ENCODE measurements at places on chromosomes 7 and 10.

GRCh38 chr7:151382079-151382885 lies 27.6 kb downstream of the WDR86 start:
- peaks cover 20% of the 10 kb centered on the region for H3K4me1 ChIP-seq
- no peak for DNase-seq
- H3K4me3 ChIP-seq = peak overlapping the region; percentile 19
- no peaks in the 10 kb centered on the region for H3K27me3 ChIP-seq
- no peak overlapping the region for H3K27ac ChIP-seq

DNA sequence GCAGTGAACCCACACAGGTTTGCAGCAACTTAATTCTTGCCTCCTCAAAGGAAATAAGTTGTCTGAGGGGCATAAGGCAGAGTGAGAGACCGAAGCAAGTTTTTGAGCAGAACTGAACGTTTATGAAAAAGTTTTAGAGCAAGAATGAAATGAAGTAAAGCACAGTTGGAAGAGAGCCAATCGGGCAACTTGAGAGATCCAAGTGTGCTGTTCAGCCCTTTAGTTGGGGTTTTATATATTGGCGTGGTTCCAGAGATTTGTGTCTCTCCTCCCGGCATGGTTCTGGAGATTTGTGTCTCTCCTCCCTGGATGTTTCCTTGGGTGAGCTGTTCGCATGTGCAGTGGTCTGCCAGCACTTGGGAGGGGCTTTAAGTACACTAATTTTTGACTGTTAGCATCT lies 141.4 kb upstream of the DGKB start:
- no peaks in the 10 kb centered on the region for H3K27me3 ChIP-seq
- H3K4me1 ChIP-seq = no peaks in the 10 kb centered on the region
- no peaks in the 10 kb centered on the region for H3K36me3 ChIP-seq
- DNase-seq = no peak
- H3K4me3 ChIP-seq = no peak overlapping the region

GRCh38 chr7:139722604-139723003 lies 55.2 kb downstream of the HIPK2 start:
- no peak overlapping the region for H3K4me3 ChIP-seq
- no peak for DNase-seq
- H3K27ac ChIP-seq = no peak overlapping the region
- no peaks in the 10 kb centered on the region for H3K27me3 ChIP-seq

GRCh38 chr7:1554333-1555045 lies 1.5 kb downstream of the TMEM184A start:
- H3K27me3 ChIP-seq = no peaks in the 10 kb centered on the region
- peak overlapping the region; percentile 93 for H3K27ac ChIP-seq
- no peak for DNase-seq

DNA sequence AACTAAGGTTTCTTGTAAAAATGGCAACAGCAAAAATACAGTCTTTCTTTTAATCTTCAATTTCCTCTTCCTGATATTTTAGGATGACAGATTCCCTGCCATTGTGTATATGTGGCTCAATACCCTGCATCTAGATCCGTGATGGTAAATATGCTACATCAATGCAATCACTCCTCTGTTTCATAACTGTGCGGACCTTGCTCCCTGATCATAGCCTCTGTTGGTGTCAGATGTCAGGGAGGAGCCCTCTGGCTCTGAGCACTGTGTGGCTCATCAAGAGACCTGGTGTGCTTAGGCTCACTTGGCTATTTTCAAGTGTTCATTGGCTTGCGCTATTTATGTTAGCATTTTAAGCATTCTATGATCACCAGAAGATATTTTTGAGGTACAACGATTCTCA lies 33.0 kb upstream of the AGR3 start:
- peaks cover 44% of the 10 kb centered on the region for H3K27me3 ChIP-seq
- H3K4me1 ChIP-seq = peaks cover 6% of the 10 kb centered on the region
- H3K4me3 ChIP-seq = no peak overlapping the region
- H3K36me3 ChIP-seq = no peaks in the 10 kb centered on the region
- no peak for DNase-seq

GRCh38 chr10:30911303-30911863 lies 120.3 kb downstream of the ZNF438 start:
- H3K27me3 ChIP-seq = no peaks in the 10 kb centered on the region
- no peaks in the 10 kb centered on the region for H3K36me3 ChIP-seq
- no peaks in the 10 kb centered on the region for H3K4me1 ChIP-seq
- H3K27ac ChIP-seq = no peak overlapping the region
- H3K4me3 ChIP-seq = no peak overlapping the region

- DNase-seq = no peak
- peaks cover 68% of the 10 kb centered on the region for H3K36me3 ChIP-seq
- H3K27me3 ChIP-seq = no peaks in the 10 kb centered on the region
These were observed 15.3 kb downstream of the EPHB6 start for GRCh38 chr7:142870147-142870559.

GRCh38 chr10:131757285-131758058 lies 143.3 kb upstream of the PPP2R2D start:
- H3K4me3 ChIP-seq = no peak overlapping the region
- DNase-seq = no peak
- no peaks in the 10 kb centered on the region for H3K4me1 ChIP-seq
- no peak overlapping the region for H3K27ac ChIP-seq
- no peaks in the 10 kb centered on the region for H3K27me3 ChIP-seq

GRCh38 chr7:130274983-130275591 lies 8.4 kb downstream of the CPA2 start:
- H3K4me1 ChIP-seq = peaks cover 9% of the 10 kb centered on the region
- no peaks in the 10 kb centered on the region for H3K36me3 ChIP-seq
- H3K4me3 ChIP-seq = no peak overlapping the region
- no peaks in the 10 kb centered on the region for H3K27me3 ChIP-seq
- no peak for DNase-seq
- H3K27ac ChIP-seq = no peak overlapping the region

- H3K4me3 ChIP-seq = no peak overlapping the region
- H3K27ac ChIP-seq = no peak overlapping the region
- H3K36me3 ChIP-seq = no peaks in the 10 kb centered on the region
- no peak for DNase-seq
- no peaks in the 10 kb centered on the region for H3K4me1 ChIP-seq
- H3K27me3 ChIP-seq = no peaks in the 10 kb centered on the region
These were observed 308.3 kb upstream of the STEAP1 start for GRCh38 chr7:89845952-89846351.

GRCh38 chr7:50754241-50754640 lies 28.5 kb downstream of the GRB10 start:
- H3K4me3 ChIP-seq = no peak overlapping the region
- H3K27ac ChIP-seq = no peak overlapping the region
- no peak for DNase-seq
- H3K4me1 ChIP-seq = no peaks in the 10 kb centered on the region

DNA sequence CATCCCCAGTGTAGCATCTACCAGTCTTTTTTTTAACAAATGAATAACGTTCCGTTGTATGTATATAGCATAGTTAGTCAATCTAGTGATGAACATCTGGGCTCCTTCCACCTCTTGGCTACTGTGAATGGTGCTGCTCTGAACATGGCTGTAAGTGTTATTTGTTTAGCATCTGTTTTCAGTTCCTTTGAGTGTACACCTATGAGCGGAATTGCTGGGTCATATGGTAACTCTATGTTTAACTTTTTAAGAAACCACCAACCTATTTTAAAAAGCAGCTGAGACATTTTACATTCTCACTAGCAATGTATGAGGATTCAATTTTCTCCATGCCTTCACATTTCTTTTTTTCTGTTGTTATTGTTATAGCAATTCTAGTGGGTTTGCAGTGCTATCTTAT lies 178.2 kb downstream of the DNAJC1 start:
- no peak for DNase-seq
- no peaks in the 10 kb centered on the region for H3K27me3 ChIP-seq
- H3K4me3 ChIP-seq = no peak overlapping the region
- H3K27ac ChIP-seq = no peak overlapping the region

DNA sequence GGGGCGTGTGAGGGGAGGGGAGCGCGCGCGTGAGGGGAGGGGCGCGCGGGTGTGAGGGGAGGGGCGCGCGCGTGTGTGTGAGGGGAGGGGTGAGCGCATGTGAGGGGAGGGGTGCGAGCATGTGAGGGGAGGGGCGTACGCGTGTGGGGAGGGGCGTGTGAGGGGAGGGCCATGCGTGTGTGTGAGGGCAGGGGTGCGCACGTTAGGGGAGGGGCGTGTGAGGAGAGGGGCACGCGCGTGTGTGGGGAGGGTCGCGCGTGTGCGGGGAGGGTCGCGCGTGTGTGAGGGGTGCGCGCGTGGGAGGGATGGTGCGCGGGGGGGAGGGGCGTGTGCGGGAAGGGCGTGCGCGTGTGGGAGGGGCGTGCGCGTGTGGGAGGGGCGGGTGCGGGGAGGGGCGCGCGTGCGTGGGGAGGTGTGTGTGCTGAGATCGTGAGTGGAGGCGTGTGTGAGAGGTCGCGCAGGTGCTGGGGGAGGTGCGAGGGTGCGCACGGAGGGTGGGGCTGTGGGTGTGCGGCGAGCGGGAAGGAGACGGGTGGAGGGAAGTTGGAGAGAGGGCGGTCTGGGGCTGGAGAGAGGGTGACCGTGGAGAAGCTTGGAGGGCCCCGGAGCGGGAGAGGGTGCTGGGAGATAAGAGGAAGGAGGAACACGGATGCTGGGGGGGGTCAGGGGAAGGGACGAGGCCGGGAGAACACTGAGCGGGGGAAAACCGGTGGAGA lies 19.7 kb downstream of the MXI1 start:
- peaks cover 16% of the 10 kb centered on the region for H3K4me1 ChIP-seq
- peak overlapping the region; percentile 81 for H3K4me3 ChIP-seq
- H3K27me3 ChIP-seq = no peaks in the 10 kb centered on the region
- DNase-seq = peak; percentile 93

- no peaks in the 10 kb centered on the region for H3K4me1 ChIP-seq
- DNase-seq = no peak
- no peaks in the 10 kb centered on the region for H3K27me3 ChIP-seq
- H3K36me3 ChIP-seq = no peaks in the 10 kb centered on the region
- no peak overlapping the region for H3K4me3 ChIP-seq
These were observed 234.1 kb upstream of the KMT2E start for GRCh38 chr7:104779888-104780287.

- H3K4me3 ChIP-seq = no peak overlapping the region
- H3K27ac ChIP-seq = no peak overlapping the region
- no peaks in the 10 kb centered on the region for H3K27me3 ChIP-seq
- H3K36me3 ChIP-seq = no peaks in the 10 kb centered on the region
These were observed 173.2 kb downstream of the CHN2 start for GRCh38 chr7:29367784-29368183.

- H3K27ac ChIP-seq = no peak overlapping the region
- H3K36me3 ChIP-seq = no peaks in the 10 kb centered on the region
- no peaks in the 10 kb centered on the region for H3K27me3 ChIP-seq
- peaks cover 13% of the 10 kb centered on the region for H3K4me1 ChIP-seq
- no peak for DNase-seq
These were observed 44.9 kb upstream of the ANK3 start for GRCh38 chr10:60434418-60435046.

DNA sequence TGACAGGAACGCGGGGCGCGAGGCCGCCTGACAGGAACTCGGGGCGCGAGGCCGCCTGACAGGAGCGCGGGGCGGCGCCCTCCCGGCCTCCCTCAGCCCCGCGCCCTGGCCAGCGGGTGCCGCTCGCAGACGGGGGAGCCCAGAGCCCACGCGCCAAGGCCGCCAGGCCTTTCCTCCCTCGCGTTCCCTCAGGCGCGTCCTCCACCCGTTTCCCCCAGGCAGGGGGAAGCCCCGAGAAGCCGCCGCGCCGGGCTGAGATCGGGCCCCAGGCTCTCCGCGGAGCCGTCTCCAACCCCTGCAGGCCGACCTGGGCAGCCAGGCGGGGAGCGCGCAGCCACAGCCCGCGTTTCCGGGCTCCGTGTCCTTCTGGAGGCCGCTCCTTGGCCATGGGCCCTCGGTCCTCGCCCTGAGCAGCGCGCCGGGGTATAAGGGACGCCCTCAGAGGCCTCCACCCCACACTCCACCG lies 17.7 kb downstream of the PTPRN2 start:
- H3K4me1 ChIP-seq = no peaks in the 10 kb centered on the region
- no peak overlapping the region for H3K27ac ChIP-seq
- no peaks in the 10 kb centered on the region for H3K27me3 ChIP-seq
- no peak for DNase-seq
- no peaks in the 10 kb centered on the region for H3K36me3 ChIP-seq
- H3K4me3 ChIP-seq = no peak overlapping the region

- DNase-seq = no peak
- no peaks in the 10 kb centered on the region for H3K4me1 ChIP-seq
- H3K27ac ChIP-seq = no peak overlapping the region
- no peaks in the 10 kb centered on the region for H3K36me3 ChIP-seq
- H3K4me3 ChIP-seq = no peak overlapping the region
These were observed 528.8 kb downstream of the DNAJB6 start for GRCh38 chr7:157865351-157866165.

GRCh38 chr7:54349229-54349628 lies 192.9 kb upstream of the VSTM2A start:
- DNase-seq = no peak
- H3K4me1 ChIP-seq = no peaks in the 10 kb centered on the region
- H3K27ac ChIP-seq = no peak overlapping the region
- H3K27me3 ChIP-seq = no peaks in the 10 kb centered on the region
- no peaks in the 10 kb centered on the region for H3K36me3 ChIP-seq

- H3K4me1 ChIP-seq = no peaks in the 10 kb centered on the region
- DNase-seq = no peak
- H3K4me3 ChIP-seq = no peak overlapping the region
- H3K27me3 ChIP-seq = no peaks in the 10 kb centered on the region
These were observed 77.1 kb downstream of the ABCC2 start for GRCh38 chr10:99859585-99859984.

DNA sequence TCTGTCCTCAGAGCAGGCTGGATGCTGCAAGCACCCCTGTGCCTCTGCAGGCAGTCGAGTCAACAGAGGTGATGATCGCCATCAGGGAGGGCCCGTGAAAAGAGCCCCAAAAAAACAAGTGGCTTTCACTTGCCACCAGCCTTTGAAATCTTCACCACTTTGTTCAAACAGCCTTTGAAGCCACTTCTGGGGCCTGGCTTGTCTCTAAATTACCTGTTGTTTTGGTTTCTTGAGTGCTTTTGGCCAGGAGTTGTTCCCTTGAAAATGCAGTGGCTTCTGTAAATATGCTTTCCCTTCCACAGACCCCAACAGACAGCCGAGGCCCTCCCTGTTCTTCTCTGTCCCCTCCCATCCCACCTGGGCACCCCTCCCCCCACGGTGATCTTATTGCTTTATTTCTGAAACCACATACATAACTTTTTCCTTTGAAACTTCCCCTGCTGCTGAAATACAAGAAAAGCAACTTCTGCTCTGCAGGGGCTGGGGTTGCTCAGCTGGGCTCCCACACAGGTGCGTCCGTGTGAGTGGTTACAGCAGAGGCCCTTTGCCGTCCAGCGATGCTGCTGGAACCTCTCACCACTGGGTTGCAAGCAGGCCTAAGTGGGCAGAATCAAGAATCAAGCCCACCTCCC lies 283.8 kb upstream of the SHH start:
- no peaks in the 10 kb centered on the region for H3K27me3 ChIP-seq
- H3K36me3 ChIP-seq = no peaks in the 10 kb centered on the region
- H3K27ac ChIP-seq = no peak overlapping the region
- DNase-seq = no peak
